Cardiac septum (tissue), 1 donor: ENCODE measurements at places on chromosomes 5 and 9. TPM values are rescaled to one million over a fixed set of nuclear protein-coding genes. Genes with fewer than 3 reads are reported as not detected.

- DNase-seq = no peak
Observed at GRCh38 chr9:75950998-75951397, 60.5 kb downstream of the PCSK5 start.

TRAF1 gene
- 2.4 TPM for total RNA-seq

GRCh38 chr9:125652233-125652594 lies 54.8 kb downstream of the MAPKAP1 start:
- DNase-seq = no peak

GRCh38 chr5:95810305-95811125 lies 12.0 kb downstream of the GLRX start:
- no peak for DNase-seq

SMIM33 gene
- not detected for total RNA-seq

UQCRQ gene
- 1,426 TPM for total RNA-seq

ACTL7B gene
- total RNA-seq = not detected

DNA sequence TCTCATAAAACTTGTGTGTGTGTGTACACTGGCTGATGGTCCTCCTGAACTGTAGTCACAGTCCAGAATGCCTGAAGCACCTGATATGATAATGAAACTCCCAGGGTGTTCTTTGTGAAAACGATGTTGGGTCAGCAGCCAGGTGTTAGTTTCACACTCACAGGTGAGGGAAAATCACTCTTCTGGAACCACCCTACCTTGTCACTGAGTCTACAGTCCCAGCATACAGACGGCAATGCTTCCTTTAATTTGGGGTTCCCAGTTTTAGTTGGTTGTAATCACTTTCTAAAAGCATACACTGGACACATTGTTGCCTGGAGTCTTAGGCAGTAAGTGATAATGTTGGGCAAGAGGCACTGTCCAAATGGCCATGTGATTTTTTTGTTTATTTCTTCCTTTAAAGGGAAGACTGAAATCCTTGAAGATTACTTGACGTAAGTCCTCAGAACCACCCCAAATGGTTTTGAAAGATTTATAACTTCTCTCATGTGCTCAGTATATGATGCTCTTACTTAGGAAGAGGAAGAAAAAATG lies 18.2 kb upstream of the MGAT1 start:
- DNase-seq = no peak

- no peak for DNase-seq
Observed at GRCh38 chr9:18314316-18314715, 159.6 kb upstream of the ADAMTSL1 start.

DNA sequence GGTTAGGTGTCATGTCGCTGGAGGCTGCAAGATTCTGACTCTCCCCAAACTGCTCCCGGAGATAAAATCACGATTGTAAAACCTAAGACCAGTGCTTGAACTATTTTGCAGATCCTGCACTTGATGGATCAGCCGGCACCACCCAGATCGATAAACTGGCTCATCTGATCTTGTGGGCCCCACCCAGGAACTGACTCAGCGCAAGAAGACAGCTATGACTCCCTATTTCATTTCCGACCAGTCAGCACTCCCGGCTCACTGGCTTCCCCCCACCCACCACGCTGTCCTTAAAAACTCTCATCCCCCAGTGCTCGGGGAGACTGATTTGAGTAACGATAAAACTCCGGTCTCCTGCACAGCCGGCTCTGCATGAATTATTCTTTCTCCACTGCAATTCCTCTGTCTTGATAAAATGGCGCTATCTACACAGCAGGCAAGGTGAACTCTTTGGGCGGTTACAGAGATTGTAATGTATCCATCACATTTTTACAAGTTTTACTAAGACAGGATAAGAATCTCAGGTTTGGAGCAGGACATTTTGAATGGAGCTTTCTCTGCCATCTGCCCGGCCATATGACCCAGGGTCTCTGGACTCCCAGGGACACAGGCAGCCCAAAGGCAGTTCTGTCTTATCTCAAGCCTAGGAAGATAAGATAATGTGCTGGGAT lies 10.6 kb upstream of the PPP1R26 start:
- DNase-seq = no peak

SURF2 gene
- 12.5 TPM for total RNA-seq

- DNase-seq = no peak
Observed at GRCh38 chr5:89338935-89339334, 456.0 kb upstream of the MEF2C start.

AQP7 gene
- 80.4 TPM for total RNA-seq

PSD2 gene
- total RNA-seq = 0.08 TPM

- DNase-seq = no peak
Observed at GRCh38 chr9:129693741-129694140, 28.3 kb downstream of the PRRX2 start.

HTR1A gene
- total RNA-seq = not detected

DNA sequence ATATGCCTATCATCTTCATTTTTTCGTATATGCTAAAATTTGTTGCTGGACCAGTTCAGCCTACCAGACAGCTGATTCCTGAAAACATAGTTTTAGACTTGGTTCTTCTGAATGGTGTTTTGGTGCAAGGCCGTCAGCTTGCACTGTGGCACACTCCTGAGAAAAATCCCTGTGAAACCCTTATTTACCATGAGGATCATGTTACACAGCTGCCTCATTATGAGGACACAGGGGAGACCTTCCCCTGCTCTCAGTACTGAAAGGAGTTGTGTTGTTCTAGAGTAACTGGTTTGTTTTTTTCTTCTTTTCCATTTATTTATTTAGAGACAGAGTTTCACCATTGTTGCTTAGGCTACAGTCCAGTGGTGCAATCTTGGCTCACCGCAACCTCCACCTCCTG lies 37.6 kb downstream of the MAST4 start:
- no peak for DNase-seq

GRCh38 chr5:40112875-40113274 lies 566.8 kb upstream of the PTGER4 start:
- DNase-seq = no peak

DNA sequence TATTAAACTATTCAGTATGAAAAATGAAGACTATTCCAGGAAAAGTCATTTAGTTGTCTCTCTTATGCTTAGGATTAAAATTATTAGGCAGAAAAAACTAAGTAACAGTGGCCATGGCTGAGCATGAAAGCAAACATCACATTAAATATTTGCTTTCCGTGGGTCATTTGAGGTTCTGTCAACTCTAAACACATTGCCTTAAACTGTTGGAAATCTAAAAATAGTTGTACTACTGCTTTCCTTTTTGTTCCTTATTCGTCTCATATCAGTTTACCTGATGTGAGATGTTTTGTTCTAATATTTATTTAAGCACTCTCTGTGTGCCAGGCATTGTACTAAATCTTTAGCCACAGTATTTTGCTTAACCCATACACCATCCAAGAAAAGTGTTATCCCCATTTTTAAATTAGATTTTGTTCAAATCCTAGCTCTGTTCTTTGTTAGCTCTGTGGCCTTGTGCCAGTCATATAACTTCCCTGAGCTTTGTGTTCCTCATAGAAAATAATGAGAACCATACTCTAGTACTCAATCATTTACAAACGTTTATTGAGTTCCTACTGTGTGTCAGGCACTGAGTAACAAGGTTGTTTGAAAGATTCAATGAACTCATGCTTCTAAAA lies 18.7 kb upstream of the ZNF608 start:
- no peak for DNase-seq

DNA sequence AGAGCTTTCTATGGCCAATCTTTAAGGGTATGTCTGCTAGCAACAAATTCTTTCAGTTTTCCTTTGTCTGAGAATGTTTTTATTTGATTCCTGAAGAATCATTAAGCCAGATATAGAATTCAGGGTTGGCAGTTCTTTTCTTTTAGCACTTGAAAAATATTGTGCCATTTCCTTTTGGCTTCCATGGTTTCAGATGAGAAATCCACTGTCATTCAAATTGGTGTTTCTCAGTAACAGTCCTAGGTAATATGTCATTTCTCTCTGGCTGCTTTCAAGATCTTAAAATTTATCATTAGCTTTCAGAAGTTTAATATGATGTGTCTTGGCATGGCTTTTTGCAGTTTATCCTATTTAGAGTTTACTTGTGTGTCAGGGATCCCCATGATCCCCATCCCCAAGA lies 67.7 kb downstream of the TEX10 start:
- no peak for DNase-seq

DNA sequence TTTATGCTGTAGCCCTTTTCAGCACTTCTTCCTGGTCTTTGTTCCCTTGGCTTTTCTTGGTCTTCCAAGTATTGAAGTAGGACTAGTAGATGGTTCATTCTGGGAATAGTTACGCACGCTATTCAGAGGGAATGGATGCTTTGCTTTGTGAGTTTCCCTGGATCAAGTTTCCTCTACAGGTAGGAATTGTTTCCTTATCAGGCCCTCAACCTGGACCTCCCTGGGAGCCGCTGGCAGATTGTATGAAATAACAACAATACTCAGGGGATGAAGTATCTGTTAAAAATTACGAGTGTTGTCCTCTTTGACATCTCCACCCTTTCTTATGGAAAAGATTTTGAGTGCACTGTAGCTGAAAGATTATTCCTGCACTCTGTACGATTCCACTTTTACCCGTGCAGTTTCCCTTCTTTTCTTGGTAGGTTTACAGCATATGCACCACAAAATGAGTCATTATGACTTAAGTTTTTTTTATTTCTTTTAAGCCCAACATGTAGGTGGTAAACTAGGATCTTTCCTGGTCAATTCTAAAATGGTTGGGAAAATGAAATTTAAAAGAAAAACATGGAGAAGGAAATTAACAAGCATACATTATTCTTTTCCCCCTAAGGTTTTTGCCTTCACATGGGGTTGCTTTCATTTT lies 57.9 kb downstream of the ARHGAP26 start:
- no peak for DNase-seq

MAMDC2 gene
- total RNA-seq = 3.6 TPM

DNA sequence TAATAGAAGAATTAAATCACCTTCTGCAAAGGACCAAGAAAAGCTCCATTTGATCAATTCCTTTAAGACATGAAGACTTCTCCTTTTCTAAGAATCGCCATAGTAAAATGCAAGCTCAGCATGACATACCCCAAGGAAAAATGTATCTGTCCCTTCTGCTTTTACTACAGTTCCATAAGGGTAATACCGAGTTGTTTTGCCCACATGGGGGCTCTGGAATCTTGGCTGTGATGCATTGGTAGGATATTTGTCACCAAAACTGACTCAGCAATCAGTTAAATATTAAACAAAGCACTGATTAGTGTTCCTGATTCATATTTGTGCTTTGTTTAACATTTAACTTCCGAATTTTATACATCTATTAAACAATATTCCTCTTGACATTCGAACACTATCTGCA lies 24.3 kb upstream of the KCNIP1 start:
- no peak for DNase-seq

ZNF300 gene
- 1.5 TPM for total RNA-seq

DNA sequence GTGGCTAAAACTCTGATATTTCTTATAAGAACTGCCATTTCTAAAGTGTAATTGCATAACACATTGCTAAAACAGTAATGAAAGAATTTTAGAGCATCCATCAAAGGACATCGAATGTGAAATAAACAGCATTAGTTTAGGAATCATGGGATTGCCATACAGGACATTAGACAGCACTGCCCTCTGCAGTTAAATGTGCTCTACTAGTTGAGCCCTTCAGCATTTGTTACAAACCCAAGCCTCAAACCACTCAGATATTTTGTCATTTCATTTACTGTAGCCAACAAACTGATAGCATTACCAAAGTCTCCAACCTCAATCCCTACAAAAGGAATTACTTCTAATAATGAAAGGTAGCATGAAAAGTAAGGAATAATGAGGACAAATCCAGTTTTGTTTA lies 116.8 kb upstream of the COX7C start:
- no peak for DNase-seq

- DNase-seq = no peak
Observed at GRCh38 chr9:80163889-80164288, 592.1 kb downstream of the TLE4 start.

GPRIN1 gene
- 0.48 TPM for total RNA-seq

CTXN3 gene
- total RNA-seq = not detected

SLC1A1 gene
- total RNA-seq = 0.59 TPM

DNA sequence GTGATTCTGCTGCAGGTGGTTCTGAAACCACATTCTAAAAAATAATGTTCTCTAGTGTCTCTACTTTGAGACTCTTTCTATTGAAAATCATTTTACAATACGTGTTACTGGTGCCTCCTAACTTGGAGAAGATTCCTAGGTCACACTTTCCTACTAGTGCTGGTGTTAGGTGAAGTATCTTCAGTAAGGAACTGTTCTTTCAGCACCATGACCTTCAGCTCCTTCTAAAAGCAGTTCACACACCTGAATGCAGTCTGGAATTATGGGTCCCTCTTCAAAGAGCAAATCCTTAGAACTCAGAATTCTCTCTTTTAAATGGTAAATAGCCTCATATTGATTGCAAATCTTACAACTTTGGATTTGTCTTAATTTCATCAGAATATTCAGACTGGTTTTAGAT lies 10.6 kb upstream of the DPYSL3 start:
- no peak for DNase-seq

MTX3 gene
- total RNA-seq = 15.9 TPM

- DNase-seq = no peak
Observed at GRCh38 chr9:16475257-16475656, 395.2 kb downstream of the BNC2 start.

DNA sequence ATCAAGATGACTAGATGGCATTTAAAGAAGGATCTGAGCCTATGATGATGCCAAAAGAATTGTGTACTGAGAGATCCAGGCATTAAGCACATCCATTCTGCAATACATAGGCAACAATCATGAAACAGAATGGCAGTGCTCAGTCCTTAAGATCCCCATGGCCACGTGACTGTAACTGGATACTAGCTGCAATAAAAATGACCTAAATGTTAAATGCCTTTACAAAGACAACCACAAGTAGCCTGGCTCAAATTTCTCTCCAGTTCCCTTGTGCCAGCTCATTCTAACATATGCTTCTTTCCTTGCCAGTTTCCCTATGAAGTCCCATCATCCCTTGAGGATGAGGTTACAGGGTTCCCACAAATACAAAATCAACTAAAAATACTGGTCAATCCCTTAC lies 148.3 kb upstream of the GHR start:
- no peak for DNase-seq

- no peak for DNase-seq
Observed at GRCh38 chr9:22203371-22204138, 194.4 kb upstream of the CDKN2B start.

PCDHGA3 gene
- 22.9 TPM for total RNA-seq

IL5 gene
- not detected for total RNA-seq

OR1J2 gene
- total RNA-seq = not detected

CYSRT1 gene
- total RNA-seq = not detected

GRCh38 chr9:82791692-82792091 lies 271.2 kb downstream of the RASEF start:
- DNase-seq = no peak

DENND4C gene
- total RNA-seq = 21.4 TPM
